Activated T-cell treated with anti-CD3 and anti-CD28 coated beads for 4 hours (primary cell): ENCODE measurements at places on chromosomes 7 and 10.

- DNase-seq: peak; percentile 2
These were observed 604 bp upstream of the STAM start for GRCh38 chr10:17643339-17643754.

DNA sequence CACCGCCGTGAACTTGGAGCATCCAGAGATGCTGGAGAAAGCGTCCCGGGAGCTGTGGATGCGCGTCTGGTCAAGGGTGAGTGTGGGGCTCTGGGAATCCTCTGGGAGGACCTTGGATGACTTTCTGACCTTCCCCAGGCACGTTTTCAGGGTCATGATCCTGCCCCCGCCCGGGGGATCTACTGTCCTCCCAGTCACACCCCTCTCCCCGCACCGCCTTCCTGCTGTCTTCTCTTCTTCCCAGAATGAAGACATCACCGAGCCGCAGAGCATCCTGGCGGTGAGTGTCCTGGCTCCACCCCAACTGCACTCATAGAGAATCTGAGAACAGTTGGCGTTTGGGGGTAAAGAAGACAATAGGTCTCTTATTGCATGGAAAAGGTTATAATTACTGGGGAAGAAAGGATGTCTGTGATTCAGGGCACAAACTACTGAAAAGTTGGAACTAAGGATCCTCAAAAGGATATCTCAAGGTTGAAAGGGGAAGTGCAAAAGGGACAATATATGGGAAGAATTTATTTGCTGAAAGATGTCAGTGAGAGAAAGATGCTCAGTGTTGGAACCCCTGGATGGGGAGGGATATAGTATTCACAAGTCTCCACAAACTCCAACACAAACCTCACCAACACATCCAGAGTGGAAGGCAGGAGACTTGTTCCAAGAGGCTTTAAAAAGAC is 1.9 kb downstream of the GSTK1 start:
- DNase-seq: no peak

DNA sequence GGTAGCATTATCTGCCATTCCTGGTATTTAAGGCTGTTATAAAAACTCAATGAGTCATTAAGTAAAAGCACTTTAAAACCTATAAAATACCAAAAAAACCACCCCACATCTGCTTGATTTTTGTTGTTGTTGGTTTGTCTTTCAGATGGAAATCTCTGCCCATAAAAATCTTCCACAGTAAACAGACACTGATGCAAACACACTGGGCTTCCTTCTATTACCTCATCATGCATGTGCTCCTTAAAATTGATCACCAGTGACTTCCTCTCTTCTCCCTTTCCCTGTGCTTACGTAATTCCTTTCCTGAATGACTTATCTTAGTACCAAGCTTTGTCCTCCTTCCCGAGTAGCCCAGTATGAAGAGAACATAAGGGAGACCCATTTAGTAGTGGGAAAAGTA is 167.2 kb downstream of the EVX1 start:
- no peak for DNase-seq

DNA sequence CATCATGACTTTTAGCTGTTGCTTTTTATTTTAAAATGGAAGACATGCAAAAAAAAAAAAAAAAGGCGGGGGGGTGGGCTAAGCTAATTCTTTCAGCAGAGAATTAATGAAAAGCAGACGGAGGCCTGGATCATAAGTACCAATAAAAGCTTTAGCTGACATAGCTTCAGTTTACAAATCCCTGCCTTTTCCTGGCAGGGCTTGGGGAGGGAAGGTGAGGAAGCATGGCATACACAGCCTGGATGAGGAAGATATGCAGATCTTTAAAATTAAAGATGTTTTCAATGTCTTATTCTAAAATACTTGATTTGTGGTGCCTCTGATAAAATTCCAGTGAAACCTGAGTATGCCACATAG is 57.0 kb downstream of the ICA1 start:
- no peak for DNase-seq

GRCh38 chr7:26328498-26329390 is 37.1 kb downstream of the SNX10 start:
- DNase-seq: no peak

DNA sequence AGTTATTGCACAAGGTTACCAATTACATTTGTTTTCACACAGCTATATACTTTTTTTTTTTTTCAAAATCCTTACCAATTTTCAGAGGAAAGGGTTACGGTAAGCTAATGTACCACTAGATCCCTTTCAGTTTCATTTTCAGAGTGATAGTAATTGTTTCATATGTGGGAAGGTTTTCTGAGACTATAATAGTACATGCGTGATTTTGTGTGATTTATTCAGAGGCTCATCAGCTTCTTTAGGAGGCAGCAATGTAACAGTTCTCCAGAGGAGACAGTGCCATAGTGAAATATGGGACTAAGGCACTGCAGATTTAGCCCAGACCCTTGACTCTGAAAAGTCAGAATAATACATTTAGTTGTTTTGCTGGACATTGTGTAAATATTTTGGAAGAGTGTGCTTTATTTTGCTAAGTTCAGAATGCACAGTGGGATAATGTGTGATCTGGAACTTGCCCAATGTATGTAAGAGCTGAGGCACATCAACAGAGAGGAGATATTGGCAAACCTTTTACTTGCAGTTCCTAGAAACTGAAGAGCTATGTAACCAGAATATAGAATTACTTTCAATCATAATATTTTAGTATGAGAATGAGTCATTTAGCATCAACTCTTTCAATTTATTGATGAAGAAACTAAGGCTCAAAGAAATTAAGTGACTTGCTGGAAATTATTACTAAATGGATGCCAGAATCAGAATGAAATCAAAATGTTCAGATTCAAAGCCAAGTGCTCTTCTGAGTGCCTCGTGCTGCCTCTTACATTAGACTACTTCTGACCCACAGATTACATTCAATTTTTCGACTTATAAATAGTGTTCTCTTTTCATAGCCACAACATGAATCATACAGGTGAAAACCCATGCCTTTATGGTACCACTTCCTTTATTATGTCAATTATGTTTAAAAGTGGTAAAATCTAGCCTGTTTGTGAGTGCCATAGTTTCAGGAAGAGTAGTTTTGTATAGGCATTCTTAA is 207.7 kb upstream of the TEX47 start:
- no peak for DNase-seq

DNA sequence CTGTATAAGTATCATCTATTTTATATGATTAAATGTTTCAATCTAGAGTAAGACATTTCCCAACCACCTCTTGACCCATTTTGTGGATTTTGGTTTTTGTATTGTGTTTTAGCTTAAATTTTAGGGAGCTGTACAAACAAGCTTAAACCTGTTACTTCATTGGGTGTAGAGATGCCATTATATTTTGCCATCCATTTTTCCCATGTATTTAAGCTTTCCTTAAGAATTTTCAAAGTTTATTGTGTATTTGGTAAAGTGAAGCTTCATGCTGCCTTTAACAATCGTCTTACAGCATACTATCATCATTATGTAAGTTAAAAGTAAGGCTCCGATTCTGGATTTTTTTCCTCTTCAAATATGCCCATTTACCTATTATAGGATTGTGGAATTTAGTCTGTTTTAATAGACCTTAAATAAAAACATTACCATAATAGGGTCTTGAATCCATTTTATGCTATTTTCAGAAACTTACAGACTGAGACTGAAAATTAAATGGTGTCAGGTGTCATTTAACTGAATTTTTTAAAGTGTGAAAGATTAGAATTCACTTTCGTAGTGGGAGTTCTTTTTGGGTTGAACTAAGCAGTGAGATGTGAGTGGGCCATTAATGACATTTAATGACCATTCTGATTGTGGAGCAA is 2.2 kb downstream of the KMT2E start:
- no peak for DNase-seq

DNA sequence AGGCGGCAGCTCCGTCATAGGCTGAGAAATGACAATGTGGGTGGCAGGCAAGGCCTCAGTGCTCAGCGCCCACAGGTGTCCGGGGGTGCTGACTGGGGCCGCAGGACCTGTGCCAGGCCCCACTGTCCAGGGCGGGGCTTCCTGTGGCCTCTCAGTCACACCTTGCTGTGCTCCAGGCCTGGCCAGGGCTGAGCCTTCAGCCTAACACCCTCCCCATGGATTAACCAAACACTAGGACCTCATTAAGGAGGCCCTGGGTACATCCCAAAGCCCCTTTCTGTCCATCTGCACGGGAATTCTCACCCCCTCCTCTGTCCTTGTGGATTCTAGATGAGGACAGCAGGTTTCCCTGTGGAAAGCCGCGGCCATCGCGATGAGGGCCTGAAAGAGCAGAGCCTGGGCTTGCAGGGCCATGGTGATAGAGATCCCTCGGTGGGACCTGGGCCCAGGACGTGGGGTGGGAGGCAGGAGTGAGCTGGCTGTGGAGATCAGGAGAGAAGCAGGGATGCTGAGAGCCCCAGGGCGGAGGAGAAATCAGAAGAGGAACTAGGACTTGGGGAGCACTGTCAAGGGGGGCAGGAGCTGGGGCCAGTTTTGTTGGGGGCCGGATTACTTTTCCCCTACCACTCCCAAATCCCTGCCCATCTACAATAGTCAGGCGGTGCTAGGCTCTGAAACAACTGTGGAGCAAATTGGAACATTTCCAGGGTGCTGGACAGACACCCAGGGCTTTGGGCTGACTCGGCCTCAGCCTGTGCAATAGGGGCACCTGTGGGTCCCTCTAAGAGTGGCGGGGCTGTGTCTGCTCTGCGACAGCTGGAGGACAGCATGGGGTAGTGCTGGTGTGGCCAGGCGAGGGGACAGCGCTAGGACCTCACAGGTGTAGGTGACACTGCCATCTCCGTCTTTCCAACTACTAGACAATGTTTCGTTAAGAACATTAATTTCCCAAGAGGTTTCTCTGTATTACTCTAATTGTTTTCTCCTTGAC is 23.3 kb upstream of the MNX1 start:
- DNase-seq: no peak

GRCh38 chr10:63236113-63236935 is 103.2 kb downstream of the NRBF2 start:
- no peak for DNase-seq

GRCh38 chr10:76640806-76641205 is 996.8 kb downstream of the KCNMA1 start:
- no peak for DNase-seq

GRCh38 chr7:107051376-107051775 is 6.9 kb downstream of the PRKAR2B start:
- DNase-seq: no peak

- DNase-seq: no peak
These were observed 80.1 kb downstream of the ANKIB1 start for GRCh38 chr7:92325858-92326257.

DNA sequence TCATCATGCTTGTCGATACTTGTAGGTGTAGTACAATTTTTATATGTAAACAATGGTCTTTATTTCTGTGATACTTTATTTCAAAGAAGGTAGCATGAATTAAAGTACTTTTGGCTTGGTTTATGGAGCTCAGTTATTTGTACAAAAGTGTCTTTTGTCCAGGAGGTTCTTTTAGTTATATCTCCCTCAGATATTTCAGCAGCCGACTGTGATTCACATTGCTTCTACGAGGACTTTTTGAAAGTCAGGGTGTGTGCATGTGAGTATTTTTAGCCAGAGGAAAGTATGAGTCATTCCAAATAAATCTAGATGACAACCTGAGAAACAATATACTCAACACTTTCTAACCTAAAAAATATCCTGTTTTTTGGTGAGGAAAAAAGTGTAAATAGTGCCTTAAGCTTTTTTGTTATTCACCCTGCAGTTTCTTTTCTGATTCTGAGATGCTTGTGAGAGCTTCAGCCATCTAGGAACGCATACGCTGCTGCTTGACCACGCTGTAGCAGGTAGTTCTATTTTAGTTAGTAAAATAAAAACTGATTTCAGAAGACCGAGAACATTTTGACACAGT is 595 bp upstream of the SUN1 start:
- no peak for DNase-seq

DNA sequence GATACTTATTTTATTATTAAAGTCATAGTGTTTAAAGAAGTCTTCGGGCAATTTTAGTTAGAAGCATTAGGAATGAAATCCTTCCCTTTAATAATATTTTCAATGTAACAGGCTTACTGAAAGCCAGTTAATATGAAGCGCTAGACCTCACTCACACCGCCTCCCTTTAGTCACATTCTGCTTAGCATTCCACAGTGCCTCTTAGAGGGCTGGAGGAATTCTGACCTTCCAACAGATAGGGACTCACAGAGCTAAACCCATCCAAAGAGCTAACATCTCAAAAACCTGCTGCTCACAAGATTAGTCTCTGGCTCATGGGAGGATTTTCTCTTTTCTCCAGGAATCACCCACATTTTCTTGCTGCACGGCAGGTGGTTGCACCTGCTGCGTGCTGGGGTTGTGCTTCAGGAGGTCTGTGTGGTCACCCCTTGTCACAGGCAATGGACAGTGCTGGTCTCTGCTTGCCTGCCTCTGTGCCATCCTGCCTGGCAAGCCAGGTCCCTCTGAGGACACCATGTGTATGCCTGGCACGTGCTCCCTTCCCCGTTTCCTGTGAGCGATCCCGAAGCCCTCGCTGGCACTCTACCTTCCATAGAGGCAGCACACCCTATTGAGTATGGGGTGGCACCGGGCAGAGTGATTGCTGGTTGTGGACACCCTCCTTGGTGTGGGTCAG is 91.8 kb downstream of the KLF6 start:
- DNase-seq: no peak

GRCh38 chr10:34244756-34245484 is 570.2 kb downstream of the PARD3 start:
- DNase-seq: no peak

DNA sequence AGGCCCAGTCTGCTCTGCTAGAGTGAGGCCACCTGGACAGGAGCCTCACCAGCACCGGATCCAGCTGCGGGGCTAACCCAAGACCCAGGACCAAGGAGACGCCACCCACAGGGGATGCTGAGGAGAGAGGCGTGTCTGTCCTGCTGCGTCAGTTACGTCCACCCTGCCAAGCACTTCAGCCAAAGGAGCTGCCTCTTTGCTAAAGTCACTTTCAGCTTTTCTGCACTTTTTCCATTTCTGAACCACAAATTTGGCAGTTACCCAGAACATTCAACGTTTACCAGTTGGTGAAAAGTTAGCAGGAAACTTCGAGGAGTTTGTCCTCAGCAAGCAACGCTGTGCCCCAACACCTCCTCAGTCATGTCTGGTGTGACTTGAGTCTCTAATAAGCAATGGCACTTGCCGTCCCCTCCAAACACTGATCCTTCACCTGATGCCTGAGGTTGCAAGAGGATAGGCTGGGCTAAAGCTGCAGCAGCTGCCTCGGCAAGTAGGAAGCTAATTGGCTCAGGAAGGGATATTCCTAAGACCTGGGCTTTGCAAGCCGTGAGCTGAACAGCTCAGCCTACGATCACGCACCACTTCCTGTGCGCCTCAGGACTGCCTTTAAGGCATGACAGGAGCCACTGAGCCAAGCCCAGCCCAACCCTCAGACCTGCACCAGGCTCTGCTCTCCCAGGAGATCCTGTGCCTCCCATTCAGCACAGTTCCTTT is 40.1 kb downstream of the KCNH2 start:
- no peak for DNase-seq

GRCh38 chr10:12333380-12334185 is 15.8 kb upstream of the CAMK1D start:
- DNase-seq: no peak

DNA sequence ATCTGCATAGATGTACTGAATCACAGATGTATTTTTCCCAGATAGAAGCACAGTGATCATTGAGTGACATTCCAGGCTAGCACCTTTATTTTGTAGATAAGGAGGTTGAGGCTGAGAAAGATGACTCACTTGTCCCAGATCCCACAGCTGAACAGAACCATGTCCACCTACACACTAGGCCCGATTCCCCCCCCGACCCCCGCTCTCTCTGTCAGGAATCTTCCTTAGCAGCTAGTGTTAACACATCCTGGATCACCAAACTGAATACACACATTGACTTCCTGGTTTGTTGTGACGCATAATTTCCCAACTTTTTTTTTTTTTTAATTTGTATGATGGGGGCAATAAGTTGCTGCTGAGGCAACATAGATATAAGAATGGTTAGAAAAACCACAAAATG is 5.2 kb downstream of the SFMBT2 start:
- DNase-seq: no peak
